CD8-positive, alpha-beta memory T cell (primary cell): ENCODE measurements at places on chromosomes 3 and 15.

- DNase-seq = no peak
Measured at GRCh38 chr15:90033448-90033847, 32.3 kb downstream of the ZNF710 start.

GRCh38 chr15:38299216-38299615 is 46.6 kb downstream of the SPRED1 start:
- no peak for DNase-seq

DNA sequence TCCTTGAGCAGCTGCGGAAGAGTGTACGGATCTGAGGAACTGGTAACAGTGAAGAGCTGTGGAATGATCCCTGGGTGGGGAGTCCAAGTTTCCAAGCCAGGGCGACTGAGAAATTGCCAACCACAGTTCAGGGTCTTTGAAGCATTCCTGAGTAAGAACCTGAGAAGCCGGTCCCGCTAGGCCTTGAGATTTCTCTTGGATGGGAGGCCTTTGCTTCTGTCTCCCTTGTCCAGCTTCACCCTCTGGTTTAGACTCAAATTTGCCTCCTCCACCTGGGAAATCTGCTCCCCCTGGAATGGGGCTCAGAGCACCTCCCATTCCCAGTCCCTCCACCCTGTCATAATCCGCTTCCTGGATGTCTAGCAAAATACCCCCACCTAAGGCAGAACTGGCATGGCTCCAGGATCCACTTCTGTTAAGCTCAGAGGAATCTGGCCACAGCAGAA is 127.7 kb upstream of the DLG1 start:
- DNase-seq = no peak

GRCh38 chr3:88385090-88385489 is 235.3 kb downstream of the C3orf38 start:
- DNase-seq = no peak

GRCh38 chr3:120101624-120102023 is 7.4 kb upstream of the GSK3B start:
- DNase-seq = no peak

DNA sequence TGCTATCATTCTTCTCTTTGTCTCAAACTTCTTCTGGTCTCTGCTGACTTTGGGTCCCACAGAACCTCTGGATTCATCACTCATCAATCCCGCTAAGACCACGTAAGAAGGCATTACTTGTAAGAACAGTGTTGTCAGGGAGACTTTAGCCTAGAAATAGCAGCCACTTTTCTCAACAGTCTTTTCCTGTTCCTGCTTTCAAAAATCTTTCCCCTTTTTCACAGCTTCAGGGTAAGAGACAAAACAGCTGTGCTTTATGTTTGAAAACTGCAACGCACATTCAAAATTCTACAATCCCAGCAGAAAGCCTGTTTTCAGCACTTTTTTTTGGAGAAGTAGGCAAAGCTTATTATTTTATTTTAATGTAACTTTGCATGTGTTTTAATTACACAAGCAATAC is 42.0 kb upstream of the FAM98B start:
- no peak for DNase-seq

DNA sequence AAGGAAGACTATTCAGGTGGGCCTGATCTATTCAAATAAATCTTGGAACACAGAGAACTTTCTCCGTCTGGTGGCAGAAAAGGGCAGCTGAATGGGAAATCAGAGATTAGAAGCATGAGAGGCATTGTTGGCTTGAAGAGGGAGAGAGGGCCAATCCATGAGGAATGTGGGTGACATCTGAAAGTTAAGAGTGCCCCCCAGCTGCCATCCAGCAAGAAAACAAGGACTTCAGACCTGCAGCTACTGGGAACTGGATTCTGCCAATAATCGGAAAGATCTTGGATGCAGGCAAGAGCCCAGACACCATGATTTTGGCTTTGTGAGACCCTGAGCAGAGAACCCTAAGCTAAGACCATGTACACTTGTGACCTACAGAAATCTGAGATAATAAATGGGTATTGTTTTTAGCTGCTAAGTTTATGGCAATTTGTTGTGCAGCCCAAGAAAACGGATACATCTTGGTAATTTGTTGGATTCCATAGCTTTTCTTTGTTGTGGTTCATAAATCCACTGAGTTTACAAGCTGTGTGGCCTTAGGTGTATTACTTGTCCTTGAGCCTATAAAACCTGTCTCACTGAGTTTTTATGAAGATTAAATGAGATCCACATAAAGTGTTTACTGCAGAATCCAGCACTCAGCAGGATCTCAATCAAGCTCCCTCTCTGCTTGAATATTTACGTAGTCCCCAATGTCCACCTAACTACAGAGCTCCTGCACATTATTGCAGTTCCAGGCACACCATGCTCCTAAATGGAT is 82.1 kb upstream of the PRTG start:
- DNase-seq = no peak

DNA sequence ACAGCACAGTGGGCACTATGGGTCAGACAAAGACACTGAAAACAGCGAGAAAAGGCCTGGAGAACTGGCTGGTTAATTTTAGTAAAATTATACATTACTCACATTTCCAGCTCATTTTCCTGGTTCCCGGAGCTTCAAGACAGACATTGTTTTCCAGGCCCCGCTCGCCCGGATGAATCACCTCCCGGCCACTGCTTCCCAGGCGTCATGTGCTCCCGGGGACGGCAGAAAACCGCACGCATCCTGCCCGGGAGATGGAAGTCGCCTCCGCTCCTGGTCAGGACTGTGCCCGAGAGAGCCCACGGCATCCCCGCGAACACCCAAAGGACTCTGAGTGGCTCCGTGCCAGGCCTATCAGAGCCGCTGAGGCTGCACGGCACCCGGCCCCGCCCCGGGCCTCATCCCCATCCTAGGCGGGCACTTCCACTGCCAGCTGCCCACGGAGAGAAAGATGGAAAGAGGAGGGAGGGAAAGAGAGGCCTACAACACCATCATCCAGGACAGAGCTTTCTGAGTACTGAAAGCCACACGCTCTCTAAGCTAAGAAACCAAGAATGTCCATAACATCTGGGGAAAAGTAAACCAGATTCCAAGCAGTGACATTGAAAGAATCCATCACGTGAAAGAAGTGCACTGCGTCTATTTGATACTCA is 75.1 kb downstream of the VGLL4 start:
- DNase-seq = no peak

DNA sequence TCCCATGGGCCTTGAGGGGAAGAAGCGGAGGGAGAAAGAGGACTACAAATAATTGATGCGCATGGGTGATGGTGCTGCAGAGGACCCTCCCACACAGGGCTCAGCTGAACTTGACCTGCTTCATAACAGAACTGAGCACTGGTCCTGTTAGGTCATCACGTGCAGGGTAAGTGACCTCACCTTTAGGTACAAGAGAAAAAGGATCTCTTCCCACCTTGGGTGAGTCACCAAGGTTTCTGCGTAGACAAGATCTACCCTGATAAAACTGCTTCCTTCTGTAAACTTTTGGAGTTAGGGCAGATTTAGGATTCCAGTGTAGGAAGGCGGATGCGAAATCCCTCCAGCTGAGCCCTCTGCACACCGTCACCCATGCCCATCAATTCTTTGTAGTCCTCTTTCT is 67.1 kb downstream of the FEM1B start:
- DNase-seq = no peak

DNA sequence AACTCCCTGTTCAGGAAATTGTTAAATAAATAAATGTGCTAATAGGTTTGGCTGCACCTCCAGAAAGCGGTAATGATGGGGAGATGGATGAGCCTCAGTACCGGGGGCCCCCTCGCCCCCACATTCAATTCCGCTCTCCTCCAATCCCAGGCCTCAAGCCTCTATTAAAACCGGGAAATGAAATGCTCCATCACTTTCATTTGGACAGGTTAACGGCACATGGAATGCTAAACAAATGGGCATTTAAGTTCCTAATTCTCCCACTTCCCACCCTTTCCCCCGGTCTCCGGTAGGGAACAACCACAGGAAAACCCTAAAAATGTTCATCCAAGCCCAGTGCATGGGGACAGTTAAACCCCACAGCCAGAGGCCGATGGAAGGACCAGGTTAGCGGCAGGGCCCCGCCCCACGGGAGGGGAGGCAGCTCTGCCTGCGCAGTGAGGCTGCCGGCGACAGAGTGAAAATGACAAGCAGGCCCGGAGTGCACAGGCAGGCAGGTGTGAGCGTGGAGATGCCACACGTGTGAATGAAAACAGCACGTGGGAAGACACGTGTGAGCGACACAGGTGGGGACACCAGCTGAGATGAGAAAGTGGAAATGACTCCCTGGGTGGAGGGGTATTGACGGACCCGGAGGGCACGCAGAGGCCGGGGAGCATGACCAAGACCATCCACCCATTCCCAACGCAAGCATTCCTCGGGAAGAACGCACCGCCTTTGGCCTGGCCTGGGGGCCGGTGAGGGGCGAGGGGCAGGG is 28.1 kb downstream of the RNU5B-1 start:
- DNase-seq = no peak

DNA sequence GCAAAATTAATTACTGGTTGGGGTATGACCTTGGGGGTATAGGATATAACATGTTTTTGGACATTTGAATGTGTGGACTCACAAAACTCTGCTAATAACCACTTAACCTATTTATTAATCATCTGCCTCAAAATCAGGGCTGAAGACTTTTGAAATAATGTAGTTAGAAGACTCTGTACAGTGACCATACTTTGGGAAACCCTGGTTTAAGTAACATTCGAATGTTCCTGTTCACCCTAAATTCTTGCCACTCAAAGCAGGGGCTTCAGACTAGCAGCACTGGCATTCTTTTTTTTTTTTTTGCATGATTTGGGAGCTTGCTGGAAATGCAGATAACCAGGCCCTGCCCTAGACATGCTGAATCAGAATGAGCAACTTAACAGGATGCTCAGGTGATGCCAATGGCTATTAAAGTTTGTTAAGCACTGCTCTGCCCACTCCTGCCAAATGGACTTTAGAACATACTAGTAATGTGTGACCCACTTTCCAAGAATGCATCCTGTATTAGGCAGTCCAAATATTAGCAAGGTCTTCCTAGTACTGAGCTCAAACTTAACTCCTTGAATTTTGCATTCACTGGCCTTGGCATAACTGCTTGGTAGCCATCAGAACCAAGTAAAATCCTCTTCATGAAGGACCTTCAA is 12.7 kb upstream of the ST3GAL6 start:
- no peak for DNase-seq

GRCh38 chr3:103516950-103517349 is 1082.1 kb downstream of the ZPLD1 start:
- DNase-seq = no peak
